ENCODE measurements at places on chromosomes 2 and 18.
A peak's percentile ranks its signal among the peaks of the same experiment; 100 is the strongest.

DNA sequence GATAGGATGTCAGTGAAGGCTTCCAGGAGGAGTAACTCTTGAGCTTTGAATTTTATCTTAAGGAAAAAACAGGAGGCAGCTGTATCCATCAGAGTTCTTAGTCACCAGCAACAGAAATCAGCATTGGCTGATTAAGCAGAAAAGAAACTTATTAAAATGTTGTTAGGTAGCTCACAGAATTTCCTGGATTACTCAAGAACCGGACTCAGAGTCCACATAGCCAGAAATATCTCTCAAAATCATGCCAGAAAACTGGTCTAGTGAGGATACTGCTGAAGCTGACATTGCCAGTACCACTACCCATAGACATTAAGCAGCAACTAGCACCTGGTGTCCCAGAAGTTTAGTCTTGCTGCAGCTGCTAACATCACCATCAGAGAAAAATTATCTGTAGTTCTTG lies 10.1 kb upstream of the AFTPH start:
- no peak for DNase-seq

- peak; percentile 26 for DNase-seq
Observed at GRCh38 chr2:224952936-224953657, 89.2 kb downstream of the DOCK10 start.

DNA sequence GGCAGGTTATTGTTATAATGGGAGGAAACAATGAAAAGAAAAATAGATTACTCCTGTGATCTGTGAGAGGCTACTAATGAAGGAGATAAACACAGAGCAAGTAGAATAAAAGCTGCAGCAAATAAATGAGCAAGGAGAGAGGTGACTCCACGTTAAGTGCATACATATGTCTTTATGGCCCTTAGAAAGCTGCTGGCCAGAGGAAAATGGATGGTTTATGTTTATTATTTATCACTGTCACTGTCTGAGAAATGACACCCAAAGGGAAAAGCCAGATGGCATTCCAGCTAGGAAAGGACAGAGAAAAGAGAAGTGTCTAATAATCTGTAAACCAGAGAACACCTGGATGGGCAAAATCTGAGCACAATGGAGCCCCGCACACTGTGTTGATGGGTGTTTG lies 122.9 kb upstream of the DDX18 start:
- no peak for DNase-seq

- DNase-seq = no peak
Observed at GRCh38 chr2:182864949-182865570, 1.4 kb downstream of the FRZB start.

DNA sequence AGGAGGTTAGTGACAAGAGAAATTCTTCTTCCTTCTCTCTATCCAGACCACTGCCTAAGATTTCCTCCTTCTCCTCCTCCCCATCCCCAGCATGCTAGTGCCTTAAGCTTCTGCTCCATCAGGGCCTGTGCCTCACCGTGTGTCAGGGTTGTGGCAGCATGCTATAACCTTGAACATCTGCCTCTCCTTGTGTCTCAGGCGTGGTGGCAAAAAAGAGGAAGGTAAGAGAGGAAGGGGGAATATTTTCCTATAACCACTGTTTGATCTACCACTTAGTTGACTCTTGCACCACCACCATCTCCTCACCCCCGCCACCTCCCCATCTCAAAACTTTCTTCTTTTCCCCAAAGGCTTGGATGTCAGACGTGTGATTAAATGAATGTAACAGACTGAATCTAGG lies 38.3 kb upstream of the PEX13 start:
- no peak for DNase-seq

GRCh38 chr2:208049006-208049405 lies 23.7 kb upstream of the PLEKHM3 start:
- DNase-seq = no peak

DNA sequence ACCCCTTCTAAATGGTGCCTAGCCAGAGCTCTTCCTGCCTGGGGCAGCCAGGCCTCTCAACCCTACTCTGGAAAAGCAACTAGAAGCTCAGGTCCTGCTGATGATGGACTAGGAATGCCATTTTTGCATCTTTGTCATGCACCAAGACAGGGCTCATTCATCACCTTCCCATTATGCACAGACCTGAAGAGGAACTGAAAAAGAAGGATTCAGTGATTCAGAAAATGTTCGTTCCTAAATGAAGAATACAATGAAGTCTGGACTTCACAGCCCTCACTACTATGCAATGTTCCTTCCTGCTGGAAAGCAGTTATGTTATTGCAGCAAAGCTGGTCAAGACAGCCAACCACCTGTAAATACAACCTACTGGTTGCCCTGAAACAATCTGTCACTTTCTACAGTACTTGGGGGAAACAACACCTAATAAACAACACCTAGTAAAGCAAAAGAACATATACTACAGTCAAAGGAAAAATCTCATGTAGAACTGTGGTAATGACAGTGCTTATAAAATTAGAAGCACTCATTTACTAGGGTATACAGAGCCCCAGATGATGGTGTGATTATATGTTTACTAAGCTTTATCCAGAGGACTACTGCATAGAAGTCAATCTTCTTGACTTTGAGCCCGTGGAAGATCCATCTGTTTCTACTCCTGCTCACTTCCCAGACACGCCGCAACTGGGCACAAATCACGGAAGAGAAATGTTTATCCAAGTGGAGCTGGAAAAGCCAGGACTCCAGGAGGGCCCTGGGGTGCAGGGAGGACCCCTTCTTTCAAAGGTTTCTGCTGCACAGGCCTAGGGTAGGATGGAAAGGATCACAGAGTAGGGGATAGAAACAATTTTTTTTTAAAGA lies 103.1 kb upstream of the THOC1 start:
- no peak for DNase-seq

DNA sequence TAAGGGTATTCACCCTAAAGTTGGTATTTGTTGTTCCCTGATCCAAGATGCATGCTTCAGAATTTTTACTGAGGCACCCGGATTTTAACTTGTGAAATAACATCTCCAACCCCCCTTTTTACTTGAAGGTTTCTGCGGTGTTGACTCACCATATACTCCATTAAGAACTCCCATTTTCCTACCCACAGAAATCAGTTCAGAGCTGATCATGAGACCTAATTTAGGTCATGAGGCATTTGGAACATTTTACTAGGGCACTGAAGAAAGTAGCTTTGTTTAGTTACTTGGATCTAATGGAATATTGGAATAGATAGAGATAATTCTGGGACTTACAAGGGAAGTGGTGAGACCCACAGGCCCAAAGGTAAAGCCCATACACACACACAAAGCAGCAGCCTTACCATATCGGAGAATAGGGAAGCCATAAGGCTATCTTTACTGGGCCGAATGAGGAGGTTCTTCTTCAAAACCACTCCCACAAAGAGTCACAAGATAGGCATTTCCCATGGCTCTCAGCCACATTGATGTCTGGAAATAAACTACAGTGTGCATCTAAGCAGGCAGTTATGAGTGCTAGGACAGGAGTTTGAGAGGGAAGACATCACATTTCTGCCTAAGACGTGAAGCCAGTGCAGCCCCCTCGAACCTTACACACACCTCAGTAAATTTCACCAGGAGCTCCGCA lies 681.0 kb upstream of the LRRTM4 start:
- DNase-seq = no peak

GRCh38 chr2:135190799-135191198 lies 138.7 kb downstream of the RAB3GAP1 start:
- DNase-seq = no peak

DNA sequence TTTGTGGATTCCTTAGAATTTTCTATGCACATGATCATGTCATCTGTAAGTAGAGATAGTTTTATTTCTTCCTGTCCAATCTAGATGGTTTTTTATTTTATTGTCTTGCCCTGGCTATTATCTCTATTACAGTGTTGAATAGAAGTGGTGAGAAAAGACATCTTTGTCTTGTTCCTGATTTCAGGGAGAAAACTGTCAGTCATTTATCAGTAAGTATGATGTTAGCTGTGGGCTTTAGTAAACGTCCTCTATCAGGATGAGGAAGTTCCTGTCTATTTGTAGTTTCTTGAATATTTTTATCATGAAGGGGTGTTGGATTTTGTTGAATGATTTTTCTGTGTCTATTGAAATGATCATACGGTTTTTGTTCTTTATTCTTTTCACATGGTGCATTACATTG lies 5.3 kb downstream of the PLEKHH2 start:
- no peak for DNase-seq

DNA sequence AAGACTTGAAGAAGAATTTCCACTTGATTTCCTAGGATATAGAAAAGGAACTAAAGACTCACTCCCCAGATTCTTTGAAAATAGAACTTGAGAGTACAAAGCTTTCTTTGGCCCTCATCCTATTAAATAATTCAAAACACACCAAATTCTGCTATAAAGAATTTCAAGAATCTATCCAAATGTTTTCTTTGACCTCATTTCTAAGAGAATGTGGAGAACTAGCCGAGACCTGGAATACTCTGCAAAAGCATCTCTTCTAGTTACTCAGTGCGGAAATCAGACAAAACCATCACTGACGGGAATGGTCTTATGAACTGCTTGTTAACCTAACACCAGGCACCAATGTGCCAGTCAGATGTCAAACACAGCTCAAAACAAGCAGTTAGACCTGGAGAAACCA lies 44.2 kb upstream of the ARL5A start:
- DNase-seq = no peak

DNA sequence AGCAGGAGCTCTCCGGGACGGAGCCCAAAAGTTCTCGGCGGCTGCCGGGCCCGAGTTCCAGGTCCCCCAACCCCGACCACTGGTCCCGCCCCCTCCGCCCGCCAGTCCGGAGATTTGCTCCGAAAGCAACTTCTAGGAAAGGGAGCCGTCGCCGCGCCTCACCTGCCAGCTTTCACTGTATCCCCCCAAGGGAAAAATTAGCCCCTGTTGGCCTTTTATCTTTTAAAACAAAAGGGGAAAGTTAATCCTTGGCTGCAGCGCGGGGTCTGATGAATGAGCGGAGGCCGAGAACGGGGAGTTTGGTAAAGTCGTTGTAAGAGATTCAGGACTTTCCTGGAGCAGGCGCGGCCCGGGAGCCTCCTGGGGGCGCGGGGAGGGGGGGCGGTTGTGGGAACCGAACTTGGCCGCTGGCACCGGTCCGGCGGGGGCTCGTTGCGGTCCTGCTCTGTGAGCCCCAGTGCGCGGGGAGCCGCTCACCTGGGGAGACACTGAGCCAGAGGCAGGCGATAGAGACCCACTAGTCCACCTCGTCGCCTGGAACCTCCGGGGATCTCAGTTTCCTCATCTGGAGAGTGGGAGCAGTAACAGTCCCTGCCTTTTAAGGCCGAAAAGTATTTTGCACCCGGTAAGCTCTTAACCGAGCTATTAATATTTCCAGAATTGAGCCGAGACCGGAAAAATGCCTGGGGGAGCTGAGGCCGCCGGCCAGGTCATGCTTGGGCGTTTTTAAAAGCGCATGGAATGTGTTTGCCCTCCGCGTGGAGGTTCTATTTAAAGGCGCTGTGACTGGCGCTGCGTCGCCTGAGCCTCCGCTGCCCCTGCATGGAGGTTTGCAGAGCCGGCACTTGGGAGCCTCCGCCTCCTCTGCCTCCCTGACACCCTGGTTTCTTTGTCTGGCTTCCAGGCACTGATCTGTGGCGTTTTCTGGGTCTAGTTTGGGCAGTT lies 1.1 kb downstream of the EFHD1 start:
- DNase-seq = no peak

DNA sequence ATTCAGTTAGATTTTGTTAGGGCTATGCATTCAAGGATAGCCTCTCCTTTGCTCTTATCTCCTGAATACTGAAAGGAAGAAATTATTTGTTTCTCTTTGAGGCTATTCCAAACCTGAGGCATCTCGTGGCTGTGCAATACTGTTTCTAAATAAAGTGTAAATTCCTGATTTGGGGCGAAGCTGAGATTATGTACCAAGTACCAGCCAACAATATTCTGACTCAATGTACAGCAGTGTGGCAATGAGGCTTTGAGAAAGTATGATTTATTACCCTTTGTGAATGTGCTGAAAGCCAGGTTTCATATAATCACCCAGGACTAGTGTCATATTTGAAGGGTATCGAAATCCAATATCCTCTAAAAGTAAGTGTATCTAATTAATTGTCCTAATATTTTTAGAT lies 113.5 kb downstream of the MEIS1 start:
- DNase-seq = no peak

DNA sequence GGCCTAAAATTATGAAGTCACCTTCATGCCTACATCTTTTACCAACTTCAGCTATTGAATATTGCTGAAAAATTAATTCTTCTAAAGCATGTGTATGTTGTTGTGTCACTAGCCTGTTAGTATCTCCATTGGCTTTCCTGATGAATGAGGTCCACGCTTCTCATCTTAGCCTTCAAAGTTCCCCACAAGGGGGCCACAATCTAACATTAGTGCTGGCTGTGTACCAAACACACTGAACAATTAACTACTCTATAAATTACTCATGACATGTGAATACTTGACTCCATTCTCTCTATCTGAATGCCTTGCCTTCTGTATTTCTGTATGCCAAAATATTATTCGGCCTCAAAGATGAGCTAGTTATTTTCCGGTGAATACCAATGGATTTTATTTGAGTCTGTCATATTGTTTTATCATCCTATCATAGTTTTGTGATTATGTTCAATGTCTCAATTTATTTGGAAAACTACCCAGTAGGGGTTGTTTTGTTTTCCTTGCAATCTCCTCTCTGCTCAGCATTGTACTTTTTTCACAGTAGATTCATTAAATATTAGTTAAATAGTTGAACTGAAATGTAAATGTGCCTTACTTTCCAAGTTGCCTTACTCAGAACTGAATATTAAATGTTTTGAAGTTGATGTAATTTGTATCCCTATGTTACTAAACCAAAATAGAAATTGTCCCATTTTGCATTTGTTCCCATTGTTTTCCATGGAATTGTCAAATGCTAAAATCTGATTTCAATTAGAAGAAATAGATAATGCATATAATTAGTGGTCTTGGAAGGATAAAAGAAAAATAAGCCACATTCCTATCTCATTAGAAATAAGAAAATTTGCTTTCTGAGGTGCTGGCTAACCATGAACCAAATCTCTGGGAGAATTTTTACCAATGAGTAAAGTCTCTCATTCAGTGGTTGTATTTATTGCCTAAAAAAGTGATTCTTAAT lies 208.4 kb upstream of the COL3A1 start:
- no peak for DNase-seq

DNA sequence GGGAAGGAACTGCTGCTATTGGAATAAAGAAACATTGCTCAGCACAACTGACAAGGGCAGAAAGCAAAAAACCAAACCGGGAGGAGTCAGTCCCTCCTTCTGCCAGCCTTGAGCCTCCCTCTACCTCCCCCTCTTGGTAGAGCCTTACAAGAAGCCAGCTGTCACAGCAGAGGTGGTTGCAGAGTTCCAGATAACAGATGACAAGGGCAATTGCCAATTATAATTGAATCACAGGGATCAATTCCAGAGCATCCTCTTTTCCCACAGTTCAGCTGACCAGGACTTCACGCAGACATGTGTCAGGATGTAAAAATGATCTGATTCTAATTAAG lies 548.2 kb upstream of the LRRTM1 start:
- no peak for DNase-seq

GRCh38 chr2:212672186-212672585 lies 133.6 kb upstream of the ERBB4 start:
- DNase-seq = no peak

- no peak for DNase-seq
Observed at GRCh38 chr2:32900246-32900973, 46.3 kb upstream of the LTBP1 start.
